ENCODE measurements at places on chromosomes 12 and 14.

DNA sequence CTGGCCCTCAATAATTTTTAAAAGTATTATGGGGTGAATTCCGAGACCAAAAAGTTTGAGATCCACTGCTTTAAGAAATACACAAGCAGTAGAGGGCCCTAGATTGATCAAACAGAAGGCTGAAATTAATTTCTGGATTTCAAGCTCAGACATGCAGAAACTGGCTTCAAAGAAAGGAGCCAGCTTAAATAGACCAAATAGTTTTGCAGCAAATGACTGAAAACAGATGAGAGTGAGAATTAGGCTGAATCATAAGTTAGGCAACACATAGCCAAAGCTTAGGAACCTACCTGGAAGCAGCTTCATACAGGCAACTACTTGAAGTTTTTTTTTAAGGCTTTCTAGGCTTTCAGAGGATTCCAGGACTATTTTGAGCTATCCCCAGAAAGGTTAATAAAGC, 12.4 kb downstream of the ATF7 start:
- no peak for DNase-seq

DNA sequence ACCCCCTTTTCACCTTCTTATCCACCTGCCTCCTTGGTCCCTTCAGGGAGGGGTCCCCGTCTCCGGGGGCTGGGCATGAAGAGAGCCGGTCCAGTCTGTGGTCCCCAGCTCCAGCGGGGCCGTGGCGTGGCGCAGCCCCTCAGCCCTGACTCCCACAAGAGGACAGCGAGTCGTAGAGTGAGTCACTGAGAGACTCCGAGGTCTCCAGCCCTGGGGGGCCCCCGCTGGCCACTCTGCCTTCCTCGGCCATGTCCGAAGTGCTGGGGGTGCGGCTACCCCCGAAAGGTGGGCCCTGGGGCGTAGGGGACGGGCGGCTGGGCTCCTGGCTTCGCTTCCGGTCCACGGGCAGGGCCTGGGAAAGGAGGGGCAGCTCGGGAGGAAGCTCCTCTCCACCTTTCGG, 36.5 kb downstream of the NCKAP5L start:
- no peak for DNase-seq

GRCh38 chr12:72110937-72111650, 161.1 kb upstream of the TRHDE start:
- no peak for DNase-seq

DNA sequence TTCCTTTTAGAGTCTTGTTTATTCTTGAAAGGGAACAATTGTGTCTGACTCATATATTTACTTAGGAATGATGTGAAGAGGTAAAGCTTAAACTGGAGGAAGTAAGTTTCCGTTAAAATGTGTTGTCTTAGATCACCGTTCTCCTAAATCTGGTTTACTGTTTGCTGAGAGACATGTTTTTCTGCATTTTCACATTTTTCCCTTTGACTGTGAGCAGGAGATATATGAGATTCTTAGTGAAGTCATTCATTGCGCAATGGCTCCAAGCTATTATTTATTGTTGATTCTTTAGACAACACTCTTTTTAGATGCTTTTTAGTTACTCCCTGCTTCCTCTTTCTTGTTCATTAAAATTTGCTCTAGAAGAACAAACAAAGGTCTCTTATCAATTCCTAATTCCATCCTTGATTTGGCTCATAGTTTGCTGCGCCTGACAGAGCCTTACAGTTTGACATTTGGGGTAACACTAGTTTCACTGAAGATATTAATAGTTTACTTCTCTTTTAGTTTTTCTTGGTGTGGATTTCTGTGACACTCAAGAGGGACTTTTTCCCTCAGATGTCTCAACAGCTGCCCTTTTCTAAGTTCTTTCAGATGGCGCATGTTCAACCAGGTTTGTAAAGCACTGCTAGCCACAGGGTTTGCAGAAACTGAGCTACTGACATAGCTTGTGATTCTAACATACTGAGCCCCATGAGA, 11.4 kb downstream of the CLECL1 start:
- DNase-seq: no peak

DNA sequence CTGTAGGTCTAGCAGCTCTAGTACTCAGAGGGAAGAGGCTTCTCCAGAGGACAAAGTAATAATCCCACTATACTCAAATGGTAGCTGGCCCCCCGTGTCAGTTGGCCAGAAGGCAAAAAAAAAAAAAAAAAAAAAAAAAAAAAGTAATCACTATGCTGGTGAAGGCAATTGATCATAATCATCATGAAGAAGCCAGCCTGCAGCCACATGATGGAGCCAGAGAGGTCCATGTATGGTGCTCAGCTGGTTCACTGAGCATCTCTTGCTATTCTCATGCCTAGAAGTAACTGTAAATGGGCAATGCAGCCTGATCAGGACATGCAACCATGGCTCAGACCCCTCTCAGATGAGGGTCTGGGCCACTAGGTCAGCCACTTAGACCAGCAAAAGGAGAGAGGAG, 378.8 kb downstream of the MED13L start:
- DNase-seq: no peak

DNA sequence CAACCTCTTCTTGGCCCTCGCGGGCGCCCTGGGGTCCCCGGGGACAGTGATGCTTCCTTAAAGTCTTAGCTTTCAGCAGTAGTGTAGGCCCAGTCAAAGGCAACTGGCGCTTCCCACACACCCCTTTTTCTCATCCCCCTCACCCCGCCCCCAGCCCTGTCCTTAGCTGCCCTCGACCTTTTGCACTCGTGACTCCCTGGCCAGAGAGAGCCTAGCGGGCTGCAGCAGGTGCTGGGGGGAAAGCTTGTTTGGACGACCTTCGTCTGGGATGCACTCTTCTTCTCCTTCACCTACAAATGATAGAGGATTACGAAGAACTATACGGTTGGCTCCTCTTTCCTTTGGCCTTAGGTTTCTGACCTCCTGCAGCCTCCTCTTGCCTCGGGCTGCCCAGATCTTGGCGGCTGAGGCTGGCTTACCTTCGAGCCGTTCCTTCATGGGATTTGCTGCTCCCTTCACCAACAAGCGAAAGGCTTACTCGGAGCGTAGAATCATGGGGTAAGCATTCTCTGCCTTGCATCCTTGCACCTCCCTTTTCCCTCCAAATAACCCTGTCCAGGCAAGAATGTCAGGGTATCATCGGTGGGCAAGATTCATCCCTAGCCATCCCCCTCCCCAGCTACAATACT, 815 bp downstream of the COQ10A start:
- no peak for DNase-seq

DNA sequence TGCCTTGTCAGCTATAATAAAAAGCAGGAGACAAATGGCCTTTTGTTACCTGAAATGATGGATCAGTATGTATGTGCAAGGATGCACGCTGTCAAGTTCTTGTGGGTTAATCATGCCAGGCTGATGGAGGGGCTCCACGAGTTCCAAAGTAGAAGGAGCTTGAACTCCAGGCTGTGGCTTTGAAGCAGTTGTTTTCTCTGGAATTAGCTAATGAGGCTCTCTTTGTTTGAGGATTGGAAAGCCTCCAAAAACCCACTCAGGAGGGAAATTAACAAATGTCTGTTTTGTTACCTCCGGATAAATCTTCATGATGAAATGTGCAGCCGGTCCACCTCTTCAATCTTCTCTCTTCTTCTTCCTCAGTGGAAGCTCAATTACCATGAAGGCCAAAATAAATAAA, 605.5 kb downstream of the DIO2 start:
- no peak for DNase-seq

DNA sequence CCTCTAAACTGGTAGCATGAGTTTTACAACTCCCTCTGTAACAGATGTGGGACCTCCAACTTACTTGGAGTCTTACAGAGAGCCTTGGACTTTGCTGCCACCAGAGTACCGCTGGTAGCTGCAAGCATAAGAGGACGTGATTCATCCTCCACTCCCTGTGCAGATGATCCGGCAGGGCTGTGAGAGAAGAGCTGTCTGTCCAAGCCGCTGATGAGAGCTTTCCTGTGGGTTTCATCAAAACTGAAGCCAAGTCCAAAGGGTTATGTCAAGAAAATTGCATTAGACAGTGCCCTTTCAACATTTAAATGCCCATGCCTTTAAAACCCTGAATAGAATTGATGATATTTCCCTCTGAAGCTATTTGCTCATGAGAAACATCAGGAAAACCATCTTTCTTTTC, 85.8 kb downstream of the LLPH start:
- no peak for DNase-seq

GRCh38 chr12:2483713-2484112, 311.1 kb upstream of the FKBP4 start:
- DNase-seq: no peak

- DNase-seq: no peak
Observed at GRCh38 chr14:36940476-36940875, 231.9 kb downstream of the SLC25A21 start.

All from activated CD8-positive, alpha-beta memory T cell treated with anti-CD3 and anti-CD28 coated beads, Interleukin-2, amount 50 U/mL, for 4 hours (primary cell).